ENCODE measurements at places on chromosomes 3 and 15.

DNA sequence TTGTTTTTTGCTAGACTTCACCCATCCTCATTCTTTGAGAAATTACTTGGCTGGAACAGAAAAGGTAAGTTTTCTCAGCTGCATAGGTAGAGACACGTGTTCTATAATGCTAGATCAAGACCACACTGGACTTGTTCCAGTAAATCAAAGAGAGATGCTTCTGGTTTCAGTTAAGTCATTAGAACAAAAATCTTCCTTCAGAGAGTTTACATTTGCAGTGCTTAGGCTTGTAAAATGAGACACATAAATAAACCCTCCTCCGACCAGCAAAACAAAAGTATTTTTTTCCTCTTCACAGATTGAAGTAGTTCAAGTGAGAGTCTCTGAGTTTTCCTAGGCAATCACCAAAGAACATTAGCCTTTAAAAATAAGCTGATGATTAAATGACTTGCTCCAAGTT lies 87.3 kb upstream of the PROK2 start:
- no peak for DNase-seq

- DNase-seq = no peak
Observed at GRCh38 chr3:47443611-47443995, 32.1 kb downstream of the SCAP start.

- no peak for DNase-seq
Observed at GRCh38 chr3:9837701-9838582, 5.9 kb downstream of the RPUSD3 start.

DNA sequence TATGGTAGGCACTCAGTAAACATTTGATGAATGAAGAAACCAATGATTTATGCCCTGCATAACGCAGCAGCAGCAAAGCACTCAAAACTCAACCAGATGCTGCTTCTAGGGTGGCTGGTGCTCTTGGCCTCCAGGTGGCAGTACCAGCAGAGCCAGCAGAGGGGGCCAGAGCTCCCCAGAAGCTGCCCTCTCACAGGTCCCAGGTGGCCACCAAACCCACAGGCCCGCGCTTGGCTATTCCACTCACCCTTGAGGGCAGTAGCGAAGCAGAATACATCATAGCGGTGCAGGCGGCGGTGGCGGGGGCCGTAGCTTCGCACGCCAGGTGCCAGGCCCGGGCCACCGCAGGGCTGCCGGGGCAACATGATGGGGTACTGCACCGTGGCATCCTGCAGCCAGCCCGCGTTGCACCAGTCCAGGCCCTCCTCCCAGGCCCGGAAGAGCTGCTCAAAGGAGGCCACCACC lies 16.6 kb downstream of the HAPLN3 start:
- DNase-seq = no peak

DNA sequence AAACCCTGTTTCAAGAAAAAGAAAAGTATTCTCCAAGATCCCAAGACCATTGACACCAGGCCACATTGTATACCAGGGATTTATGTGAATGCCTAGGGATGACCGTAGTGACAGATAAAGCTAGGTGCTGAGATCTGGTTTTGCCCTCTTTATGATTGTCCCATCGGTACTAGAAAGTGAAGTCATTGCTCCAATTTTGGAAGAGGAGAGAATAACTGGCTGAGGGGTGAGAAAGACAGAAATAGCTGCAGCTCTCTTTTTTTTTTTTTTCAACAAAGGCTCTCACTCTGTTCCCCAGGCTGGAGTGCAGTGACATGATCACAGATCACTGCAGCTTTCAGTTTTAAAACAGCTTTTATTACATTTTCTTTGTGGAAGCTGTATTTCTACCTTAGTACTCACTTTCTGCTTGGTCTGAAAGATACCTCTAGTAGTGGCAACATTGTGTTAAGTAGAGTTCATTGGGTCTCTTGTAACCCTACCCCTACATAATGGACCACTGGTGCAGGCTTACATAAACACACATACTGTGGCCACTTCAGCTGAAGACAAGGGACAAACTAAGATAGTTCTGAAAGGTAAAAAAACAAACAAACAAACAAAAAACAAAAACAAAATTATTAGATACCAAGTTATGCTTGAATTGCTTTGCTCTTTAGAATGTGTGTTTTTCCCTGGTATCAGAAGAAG lies 18.0 kb downstream of the ZSCAN29 start:
- DNase-seq = no peak
